Fibroblast of upper back skin (primary cell): ENCODE measurements at places on chromosomes 3 and 15.

- peak; percentile 14 for DNase-seq
Observed at GRCh38 chr3:177124882-177125281, 72.4 kb downstream of the TBL1XR1 start.

GRCh38 chr3:194243172-194243837, 107.4 kb downstream of the HES1 start:
- DNase-seq: no peak

- no peak for DNase-seq
Observed at GRCh38 chr3:149623824-149624223, 34.0 kb downstream of the WWTR1 start.

DNA sequence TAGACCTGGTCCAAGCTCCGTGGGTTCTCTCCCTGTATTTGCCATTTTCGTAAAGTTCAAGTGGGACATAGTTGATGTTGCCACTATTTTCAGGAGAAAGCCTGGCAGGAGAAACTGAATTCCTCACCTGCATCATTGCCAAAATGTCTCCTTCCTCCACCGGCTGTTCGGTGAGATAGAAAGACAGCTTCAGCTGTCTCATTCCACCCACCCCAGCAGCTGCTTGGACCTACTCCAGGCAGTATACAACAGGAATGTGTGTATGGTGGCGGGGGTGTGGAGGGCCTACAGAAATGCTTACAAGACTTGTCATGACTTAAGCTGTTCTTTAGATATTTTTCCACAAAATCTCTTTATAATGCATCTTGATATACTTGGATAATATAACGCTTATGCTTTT, 132.7 kb upstream of the RAP2B start:
- DNase-seq: peak; percentile 93

DNA sequence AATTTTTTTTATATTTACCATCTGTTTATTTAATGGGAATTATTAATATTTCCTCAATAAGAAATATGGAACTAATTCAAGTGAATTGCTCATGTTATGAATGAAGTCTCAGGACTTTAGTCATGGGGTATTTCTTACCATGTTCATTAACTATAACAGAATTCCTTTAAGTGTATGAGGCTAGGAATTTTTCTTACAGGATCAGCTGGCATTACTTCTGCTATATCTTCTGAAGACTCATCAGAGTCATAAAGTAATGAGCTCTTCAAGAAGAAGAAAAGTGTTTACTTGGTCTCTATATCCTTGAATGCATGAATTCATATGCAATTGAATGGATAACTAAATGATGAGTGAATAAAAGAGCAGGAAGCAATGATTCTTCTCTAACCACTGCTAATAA, 486.8 kb upstream of the THBS1 start:
- DNase-seq: peak; percentile 52

- DNase-seq: peak; percentile 34
Observed at GRCh38 chr15:85312486-85312885, 67.9 kb upstream of the AKAP13 start.

GRCh38 chr15:36622197-36622795, 42.9 kb downstream of the CDIN1 start:
- no peak for DNase-seq

GRCh38 chr15:51368751-51369450, 27.4 kb downstream of the GLDN start:
- peak; percentile 24 for DNase-seq

DNA sequence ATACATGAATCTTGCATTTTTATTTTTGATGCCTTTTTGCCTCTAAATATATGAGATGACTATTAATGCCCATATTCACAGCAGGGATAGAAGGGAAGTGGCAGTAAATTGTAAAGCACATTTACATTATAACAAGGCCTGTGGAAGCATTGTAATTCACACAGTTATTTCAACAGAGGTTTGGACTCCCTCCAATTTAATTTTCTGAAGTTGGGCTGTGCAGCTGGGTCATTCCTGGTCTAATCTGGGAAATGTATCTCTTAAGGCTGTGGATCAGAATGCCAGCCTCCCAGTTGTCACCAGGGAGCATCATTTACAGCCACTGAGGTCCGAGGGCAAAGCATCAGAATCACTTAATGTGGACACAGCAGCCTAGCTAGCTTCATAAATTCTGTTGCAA, 434.5 kb downstream of the MFSD1 start:
- DNase-seq: peak; percentile 68

- DNase-seq: peak; percentile 72
Observed at GRCh38 chr15:101258238-101259144, 6.6 kb upstream of the CHSY1 start.

DNA sequence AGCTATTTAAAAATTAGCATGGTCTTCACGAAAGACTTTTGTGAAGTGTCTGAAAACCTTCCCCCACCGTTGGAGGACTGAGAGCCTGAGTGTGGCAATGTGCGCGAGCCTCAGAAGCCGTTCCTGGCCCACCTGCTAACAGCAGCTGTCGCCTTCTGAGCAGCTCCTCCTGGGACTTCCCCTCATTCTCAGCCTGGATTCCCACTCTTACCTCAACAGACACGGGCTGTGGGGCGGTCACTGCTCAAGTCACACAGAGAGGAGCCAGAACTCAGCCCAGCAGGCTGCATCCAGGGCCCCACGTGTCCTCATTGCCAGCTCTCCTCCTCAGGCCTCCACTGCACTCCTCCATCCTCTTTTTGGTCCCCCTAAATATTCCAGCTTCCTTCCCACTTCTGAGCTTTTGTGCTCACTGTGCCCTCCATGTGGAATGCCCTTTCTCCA, 7.8 kb downstream of the DNASE1L3 start:
- no peak for DNase-seq

DNA sequence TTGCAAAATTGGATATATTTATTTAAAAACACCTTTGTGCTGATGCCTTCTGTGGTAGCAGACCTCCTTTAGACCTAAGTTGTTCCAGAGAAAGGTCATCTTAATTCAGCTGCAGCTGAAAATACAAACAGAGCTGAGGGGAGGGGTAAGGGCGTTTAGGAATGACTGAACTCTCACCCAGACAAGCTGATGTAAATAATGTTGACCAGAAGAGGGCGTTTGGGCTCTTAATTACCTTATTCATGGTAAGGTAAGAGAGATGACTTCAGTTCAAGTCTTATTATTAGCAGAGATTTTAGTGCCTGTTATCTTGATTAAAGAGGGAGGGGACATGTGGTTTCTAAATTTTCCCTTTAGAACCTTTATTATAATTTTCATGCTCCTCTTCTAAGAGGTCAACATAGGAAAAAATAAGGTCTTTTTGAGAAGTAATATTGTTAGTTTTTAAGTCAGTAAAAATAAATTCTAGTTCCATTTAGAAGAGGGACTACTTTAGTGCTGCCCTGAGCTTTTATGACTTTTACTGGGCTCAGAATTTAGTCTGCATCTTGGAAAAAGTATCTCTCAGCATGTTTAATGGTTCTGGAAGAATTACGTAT, 46.3 kb downstream of the GPR171 start:
- DNase-seq: peak; percentile 66

- no peak for DNase-seq
Observed at GRCh38 chr15:50164458-50164857, 17.5 kb upstream of the SLC27A2 start.

DNA sequence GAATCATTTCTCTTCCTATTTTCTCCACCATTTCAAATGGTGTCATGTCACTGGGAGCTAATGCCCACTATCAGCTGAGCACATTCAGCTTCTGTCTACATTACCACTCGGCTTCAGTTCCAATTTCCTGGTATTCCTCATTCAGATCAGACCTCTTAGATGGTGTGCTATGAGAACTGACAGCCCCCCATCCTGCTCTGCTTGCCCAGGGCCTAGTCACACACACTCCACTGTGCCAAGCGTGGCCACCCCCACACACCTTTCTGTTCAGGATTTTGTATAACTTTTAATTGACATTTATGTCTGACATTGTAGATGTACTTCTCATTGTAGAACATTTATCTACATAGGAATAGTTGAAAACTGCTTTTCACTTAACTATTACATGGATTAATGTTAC, 146.8 kb downstream of the CDIN1 start:
- no peak for DNase-seq

- no peak for DNase-seq
Observed at GRCh38 chr15:83880529-83880928, 226.6 kb downstream of the ADAMTSL3 start.

GRCh38 chr15:65067645-65068402, at the start of gene RASL12:
TSS of gene RASL12 (minus strand) at chr15:65067991. CDS start at chr15:65067835, 156 bp downstream.
- no peak for DNase-seq

DNA sequence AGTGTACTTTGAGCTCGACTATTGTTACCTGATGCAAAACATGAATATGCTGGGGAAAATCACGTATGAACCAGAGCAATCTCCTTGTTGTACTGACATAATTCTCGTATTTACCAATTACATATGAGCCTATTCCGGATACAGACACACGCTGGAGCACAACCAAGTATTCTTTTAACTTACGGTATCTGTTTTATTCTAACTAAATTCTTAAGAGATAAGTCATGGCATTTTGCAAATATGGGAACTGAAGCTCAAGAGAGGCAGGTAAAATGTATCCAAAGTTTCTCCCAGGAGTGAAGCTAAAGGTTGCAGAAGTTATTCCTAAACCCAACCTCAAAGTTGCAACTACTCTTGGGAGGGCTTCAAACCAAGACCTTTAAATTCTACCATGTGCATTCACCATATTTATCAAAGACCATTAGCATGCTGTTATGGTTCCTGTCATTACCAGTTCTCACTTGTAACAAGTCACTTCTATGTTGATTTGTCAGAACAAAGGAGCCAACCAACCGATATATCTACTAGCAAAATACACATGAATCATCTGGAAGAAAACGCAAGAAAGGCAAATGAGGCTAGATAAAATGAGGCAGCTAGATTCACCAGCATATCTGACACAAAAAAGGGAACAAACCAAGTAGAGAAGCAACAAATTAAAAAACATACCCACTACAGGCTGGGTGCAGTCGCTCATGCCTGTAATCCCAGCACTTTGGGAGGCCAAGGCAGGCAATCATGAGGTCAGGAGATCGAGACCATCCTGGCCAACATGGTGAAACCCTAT, 17.8 kb downstream of the TBL1XR1 start:
- no peak for DNase-seq

- DNase-seq: no peak
Observed at GRCh38 chr15:58677426-58677825, 72.1 kb downstream of the ADAM10 start.

DNA sequence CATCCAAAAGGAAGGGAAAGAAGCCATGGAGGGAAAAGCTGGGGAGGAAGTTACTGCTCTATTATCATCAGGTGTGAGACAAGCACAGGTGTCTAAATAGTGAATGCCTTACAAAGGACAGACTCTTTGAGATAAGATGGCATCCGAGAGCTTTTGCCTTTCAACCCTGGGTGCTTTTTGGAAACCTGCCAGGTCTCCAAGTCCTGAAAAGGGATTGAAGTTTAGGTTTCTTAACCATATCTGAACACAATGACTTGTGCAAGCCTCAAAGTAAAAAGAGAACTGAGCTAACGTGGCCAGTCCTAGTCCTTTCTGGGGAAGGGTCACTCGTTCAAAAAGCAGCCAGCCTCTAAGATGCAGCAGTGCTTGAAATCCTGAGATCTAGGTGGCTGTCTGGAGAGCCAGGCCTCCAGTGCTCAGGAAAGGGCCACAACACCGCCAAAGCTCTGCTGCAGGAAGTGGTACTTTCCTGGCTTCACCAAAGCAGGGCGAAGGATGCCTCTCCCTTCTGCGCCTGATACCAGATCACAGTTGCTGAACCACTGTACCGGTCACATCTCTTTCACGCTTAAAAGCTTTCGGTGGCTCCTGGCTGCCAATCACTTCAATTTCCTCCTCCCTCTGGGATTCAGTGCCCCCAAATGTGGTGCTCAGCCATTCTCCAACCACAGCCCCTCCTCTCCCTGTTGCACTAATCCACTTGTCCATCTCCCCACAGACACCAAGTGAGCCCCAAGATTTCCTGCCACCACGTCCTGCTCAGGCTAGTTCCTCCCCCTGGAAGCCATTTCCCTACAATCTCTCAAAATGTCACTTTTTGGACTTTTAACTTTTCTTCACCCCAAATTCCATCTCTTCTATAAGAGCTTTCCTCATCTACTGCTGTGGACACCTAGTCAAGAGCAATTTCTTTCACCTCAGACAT, 104.1 kb upstream of the LPP start:
- no peak for DNase-seq

DNA sequence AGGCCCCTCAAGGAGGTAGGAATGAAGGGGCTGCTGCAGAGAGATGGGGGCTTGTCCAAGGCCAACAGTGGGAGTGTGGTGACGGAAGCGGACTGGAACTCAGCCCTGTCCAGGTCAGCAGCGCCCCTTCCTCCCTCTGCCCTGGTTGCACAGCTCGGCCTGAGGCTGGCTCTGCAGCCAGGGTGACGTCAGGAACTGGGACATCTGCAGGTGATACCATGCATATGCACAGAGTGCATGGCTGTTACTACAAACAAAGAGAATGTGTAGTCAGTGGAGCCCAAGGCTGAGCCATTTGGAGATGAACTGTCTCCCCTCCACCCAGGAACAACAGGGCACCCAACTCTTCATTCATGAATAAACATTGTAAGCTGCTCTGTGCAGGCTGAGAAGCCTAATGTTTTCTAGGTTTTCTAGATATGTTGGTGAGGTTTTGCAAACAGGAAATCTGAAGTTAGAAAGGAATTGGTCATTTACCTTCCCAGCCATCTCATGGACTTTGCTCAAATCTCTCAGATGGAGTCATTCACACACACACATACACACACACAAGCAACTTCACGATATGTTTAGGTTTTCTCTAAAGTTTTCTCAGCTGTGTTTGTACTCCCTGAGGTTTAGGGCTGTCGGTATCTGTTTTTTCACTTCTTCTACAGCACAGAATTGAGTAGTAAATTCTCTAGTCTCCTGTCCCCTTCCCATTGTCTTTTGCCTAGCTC, 117.2 kb downstream of the TLE3 start:
- no peak for DNase-seq

DNA sequence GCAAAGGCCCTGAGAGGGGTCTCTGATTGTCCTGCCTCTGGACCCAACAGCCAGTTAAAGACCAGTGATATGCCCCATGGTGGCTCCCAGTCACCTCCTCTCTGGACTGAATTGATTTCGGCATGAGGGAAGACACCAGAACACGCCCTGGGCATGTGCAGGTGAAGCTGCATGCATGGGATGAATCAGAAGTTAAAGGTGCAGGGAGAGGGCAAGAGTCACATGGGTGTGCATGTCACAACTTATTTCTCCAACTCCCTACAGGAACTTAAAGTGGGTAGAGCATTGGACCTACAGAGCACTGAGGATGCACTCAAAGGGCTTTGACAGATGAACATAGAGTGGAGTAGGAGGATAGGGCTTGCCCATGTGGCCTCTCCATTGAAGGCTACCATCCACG, 16.9 kb upstream of the RHCG start:
- no peak for DNase-seq
